ENCODE measurements at places on chromosomes 1 and 21. TPM values are rescaled to one million over a fixed set of nuclear protein-coding genes. Genes with fewer than 3 reads are reported as not detected.

Gene HUNK
- 0.24 TPM for total RNA-seq

Gene COPA
- total RNA-seq, result 152 TPM

DNA sequence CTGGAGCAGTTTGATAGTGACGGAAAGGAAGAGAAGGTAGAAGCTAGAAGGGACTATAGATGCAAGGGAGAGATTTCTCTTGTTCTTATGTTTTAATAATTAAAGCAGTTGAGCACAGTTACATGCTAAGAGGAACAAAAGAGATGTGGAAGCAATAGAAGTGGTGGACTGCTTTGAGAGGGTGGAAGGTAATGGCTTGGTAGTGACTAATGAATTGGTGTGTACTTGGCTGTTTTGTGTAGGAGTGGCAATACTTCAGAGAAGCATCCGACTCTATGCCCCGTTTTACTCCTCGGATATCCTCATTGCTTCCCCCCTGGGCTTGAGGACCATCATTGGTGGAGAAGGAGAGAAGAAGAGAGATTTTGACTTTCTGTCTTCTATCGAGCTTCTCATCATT is 12.8 kb downstream of the UTP25 start:
- peaks cover 86% of the 10 kb centered on the region for H3K36me3 ChIP-seq
- H3K27ac ChIP-seq, result peak overlapping the region; percentile 67
- no peak for DNase-seq

GRCh38 chr1:84145068-84145467 is 997 bp downstream of the PRKACB start:
- DNase-seq, result no peak
- H3K4me1 ChIP-seq, result no peaks in the 10 kb centered on the region
- peak overlapping the region; percentile 22 for H3K27ac ChIP-seq
- no peaks in the 10 kb centered on the region for H3K27me3 ChIP-seq

DNA sequence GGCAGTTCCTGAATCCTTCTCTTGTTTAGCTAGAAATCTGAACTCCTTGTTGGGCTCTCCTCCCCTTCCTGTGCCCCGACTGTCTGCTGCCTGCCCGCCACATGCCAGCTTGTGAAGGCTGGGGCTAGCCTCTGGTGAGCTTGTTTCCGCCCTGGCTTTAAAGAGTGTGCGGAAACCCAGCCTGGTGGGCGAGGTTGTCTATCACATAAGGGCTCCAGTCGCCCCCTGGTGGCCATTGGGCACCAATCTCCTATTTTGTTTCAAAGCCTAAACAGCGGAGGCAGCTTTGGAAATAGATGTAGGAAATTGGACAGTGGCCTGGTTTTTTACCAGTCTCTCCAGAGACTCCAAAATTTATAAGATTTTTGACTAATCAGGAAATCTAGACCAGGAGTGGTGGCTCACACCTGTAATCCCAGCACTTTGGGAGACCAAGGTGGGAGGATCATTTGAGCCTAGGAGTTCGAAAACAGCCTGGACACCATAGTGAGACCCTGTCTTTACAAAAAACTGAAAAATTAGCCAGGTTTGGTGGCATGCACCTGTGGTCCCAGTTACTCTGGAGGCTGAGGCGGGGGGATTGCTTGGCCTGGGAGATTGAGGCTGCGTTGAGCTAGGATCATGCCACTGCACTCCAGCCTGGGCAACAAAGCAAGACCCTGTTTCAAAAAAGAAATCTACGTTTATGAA is 9.8 kb downstream of the ATP8B2 start:
- H3K4me3 ChIP-seq, result no peak overlapping the region
- DNase-seq, result peak; percentile 92
- no peak overlapping the region for H3K27ac ChIP-seq
- peaks cover 4% of the 10 kb centered on the region for H3K4me1 ChIP-seq
- H3K36me3 ChIP-seq, result no peaks in the 10 kb centered on the region

GRCh38 chr1:19199969-19200604 is 10.0 kb downstream of the UBR4 start:
- no peaks in the 10 kb centered on the region for H3K27me3 ChIP-seq
- H3K4me1 ChIP-seq, result peaks cover 24% of the 10 kb centered on the region
- H3K27ac ChIP-seq, result no peak overlapping the region

GRCh38 chr1:234279021-234279420 is 94.2 kb upstream of the COA6 start:
- no peak for DNase-seq
- no peaks in the 10 kb centered on the region for H3K27me3 ChIP-seq
- H3K4me3 ChIP-seq, result no peak overlapping the region
- H3K4me1 ChIP-seq, result no peaks in the 10 kb centered on the region
- H3K27ac ChIP-seq, result no peak overlapping the region

Gene GPR25
- not detected for total RNA-seq

DNA sequence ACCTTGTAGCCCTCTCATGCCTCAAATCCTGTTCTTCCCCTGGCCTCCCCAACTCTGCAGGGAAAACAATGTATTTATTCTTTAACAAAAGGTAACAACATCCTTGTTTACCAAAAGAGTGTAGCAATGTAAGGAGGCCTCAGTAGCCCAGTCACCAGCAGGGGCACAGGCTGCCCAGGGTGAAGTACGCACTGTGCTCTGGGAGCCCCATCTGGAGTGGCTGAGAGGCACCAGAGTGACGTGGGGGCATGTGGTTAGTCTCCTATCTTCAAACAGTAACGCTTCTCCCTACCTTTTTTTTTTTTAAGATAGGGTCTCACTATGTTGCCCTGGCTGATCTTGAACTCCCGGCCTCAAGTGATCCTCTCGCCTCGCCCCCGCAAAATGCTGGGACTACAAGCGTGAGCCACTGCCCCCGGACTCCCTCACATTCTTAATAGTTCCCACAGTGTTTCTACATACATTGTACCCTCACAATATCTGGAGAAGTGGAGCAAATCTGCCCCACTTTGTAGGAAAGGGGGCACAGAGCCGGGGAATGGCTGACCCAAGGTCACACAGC is 51.3 kb upstream of the ECE1 start:
- peaks cover 72% of the 10 kb centered on the region for H3K4me1 ChIP-seq
- H3K36me3 ChIP-seq, result no peaks in the 10 kb centered on the region
- DNase-seq, result peak; percentile 17
- peak overlapping the region; percentile 76 for H3K27ac ChIP-seq

DNA sequence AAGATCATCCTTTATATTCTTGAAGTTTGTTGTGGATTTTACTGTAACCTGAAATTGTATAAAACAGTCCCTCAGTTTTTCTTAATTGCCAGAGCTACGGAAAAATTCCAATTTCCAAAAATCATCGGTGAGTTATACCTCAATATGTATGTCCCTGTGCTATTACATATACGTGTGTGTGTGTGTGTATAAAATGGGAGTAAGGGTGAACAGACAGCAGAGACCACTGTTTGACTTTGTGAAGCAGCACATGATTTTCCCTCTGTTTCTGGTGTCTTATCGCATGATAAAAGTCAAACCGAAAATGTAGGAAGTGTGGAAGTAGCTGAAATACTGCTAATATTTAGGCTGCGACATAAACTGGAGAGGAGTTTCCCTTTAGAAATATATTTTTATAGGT is 1.2 kb downstream of the OR2T1 start:
- no peak for DNase-seq
- no peaks in the 10 kb centered on the region for H3K4me1 ChIP-seq
- H3K27ac ChIP-seq, result no peak overlapping the region
- H3K27me3 ChIP-seq, result no peaks in the 10 kb centered on the region
- H3K4me3 ChIP-seq, result no peak overlapping the region

- peak overlapping the region; percentile 34 for H3K4me3 ChIP-seq
- H3K27ac ChIP-seq, result peak overlapping the region; percentile 98
- no peaks in the 10 kb centered on the region for H3K36me3 ChIP-seq
- H3K27me3 ChIP-seq, result no peaks in the 10 kb centered on the region
- DNase-seq, result peak; percentile 65
- peaks cover 19% of the 10 kb centered on the region for H3K4me1 ChIP-seq
Observed at GRCh38 chr1:214550857-214551435, 456 bp downstream of the PTPN14 start.

DNA sequence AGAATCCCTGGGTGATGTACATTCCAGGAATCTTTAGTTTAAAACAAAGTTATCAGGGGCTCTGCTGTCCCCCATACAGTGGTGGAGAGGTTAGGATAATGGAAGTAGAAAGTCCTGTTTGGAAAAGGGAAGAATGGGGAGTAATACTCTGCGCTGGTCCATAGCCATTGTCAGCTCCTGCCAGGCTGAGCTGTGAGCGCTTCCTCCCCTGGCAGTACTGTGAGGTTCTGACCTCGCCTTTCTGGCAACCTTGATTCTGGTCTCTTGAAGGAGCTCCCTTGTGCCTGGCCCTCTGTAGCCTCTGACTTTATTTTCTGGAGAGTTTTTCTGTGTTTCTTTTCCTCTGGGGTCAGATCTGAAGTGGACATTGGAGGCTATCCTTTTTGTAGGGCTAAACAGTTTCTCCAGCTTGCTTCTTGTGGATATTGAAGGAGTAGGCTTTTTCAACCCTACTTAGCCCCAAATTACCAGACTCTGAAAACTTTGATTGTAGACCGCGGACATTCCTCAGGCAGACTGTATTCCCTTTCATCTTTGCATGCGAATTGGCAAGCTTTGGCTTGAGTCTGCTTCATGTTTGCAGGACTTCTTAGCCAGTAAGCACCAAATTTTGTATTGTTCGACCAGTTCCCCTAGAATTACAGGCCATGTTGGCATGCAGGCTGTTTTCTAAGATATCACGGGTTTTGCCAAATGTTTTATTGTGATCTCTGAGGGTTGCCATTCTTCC is 13.8 kb downstream of the UBE4B start:
- no peak overlapping the region for H3K27ac ChIP-seq
- peak; percentile 73 for DNase-seq
- H3K27me3 ChIP-seq, result no peaks in the 10 kb centered on the region
- peaks cover 39% of the 10 kb centered on the region for H3K4me1 ChIP-seq
- H3K36me3 ChIP-seq, result no peaks in the 10 kb centered on the region

DNA sequence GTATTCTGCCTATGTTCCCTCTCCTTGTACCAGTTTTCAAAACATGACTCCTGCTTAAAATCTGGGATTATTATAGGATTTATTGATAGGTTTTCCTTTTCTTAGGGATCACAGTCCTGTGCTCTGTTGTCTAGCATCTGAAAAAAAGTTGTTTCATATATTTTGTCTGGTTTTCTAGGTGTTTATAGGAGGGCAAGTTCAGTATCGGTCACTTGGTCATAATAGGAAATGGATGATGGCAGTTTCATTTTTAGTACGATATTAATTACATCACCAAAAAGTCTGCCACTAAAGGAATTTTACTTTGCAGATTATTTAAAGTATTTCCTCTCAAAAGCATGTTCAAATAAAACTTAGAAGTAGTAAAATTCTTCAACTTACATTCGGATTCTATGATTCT is 94.4 kb downstream of the RASAL2 start:
- DNase-seq, result no peak
- no peaks in the 10 kb centered on the region for H3K27me3 ChIP-seq
- H3K36me3 ChIP-seq, result no peaks in the 10 kb centered on the region
- H3K4me3 ChIP-seq, result no peak overlapping the region
- no peaks in the 10 kb centered on the region for H3K4me1 ChIP-seq

- H3K4me3 ChIP-seq, result no peak overlapping the region
- peak overlapping the region; percentile 87 for H3K27ac ChIP-seq
- H3K4me1 ChIP-seq, result peaks cover 63% of the 10 kb centered on the region
- peak; percentile 76 for DNase-seq
- H3K36me3 ChIP-seq, result no peaks in the 10 kb centered on the region
- H3K27me3 ChIP-seq, result no peaks in the 10 kb centered on the region
Observed at GRCh38 chr1:9250411-9251381, 16.1 kb downstream of the H6PD start.

DNA sequence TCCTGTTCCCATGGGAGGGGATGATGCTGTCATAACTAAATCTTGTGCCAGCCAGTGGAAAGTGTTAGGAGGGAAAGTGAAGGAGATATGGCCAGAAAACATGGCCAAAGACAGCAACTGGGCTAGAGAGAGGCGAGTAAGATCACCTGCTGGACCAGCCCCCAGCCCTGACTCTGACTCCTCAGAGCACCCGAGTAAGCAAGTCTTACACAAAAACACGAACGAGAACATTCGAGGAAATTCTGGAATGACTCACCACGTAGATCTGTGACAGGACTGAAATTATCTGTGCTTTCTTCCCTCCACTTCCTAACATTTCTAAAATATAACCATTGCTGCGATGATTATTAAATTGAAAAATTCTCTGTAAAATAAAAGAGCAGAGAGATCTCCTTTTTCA is 9.2 kb downstream of the ZNF496 start:
- no peaks in the 10 kb centered on the region for H3K27me3 ChIP-seq
- H3K4me1 ChIP-seq, result no peaks in the 10 kb centered on the region
- no peak overlapping the region for H3K27ac ChIP-seq
- no peak overlapping the region for H3K4me3 ChIP-seq

DNA sequence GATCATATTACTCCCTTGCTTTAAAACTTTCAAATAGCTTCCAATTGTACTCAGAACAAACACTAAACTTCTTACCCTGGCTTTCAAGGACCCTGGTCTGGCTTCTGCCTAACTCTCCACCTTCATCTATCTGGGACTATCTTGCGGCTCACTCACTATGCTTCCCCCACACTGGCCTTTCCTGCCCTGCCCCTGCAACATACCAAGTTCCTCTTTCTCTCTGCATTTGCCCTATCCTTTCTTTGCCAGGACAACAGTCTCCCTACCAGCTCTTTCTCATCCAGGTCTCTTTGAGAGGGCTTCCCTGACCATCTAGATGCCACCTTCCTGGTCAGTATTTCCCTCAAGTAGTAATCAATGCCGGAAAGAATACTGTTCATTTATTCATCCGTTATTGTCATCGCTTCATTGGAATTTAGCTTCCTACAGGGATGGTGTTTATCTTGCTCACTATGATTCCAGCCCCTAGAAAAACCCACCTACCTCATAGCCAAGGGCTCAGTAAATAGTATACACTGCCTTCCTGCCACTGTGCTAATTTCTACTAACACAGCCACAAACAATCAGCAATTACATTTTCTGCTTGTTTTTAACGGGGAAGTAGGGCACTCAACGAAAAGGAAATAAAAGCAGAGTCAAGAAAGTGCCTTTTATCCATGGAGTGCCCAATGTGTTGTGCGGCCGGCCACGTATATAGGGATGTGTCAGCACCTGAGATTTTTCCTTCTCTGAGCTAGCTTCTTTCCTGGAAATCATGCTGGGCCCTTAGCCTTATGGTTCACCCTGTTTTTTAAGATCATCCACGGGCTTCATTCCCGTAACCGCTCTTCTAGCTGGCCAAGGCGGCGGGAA is 521 bp upstream of the CDC7 start:
- peaks cover 22% of the 10 kb centered on the region for H3K4me1 ChIP-seq
- H3K4me3 ChIP-seq, result peak overlapping the region; percentile 16
- no peak for DNase-seq
- peak overlapping the region; percentile 65 for H3K27ac ChIP-seq

DNA sequence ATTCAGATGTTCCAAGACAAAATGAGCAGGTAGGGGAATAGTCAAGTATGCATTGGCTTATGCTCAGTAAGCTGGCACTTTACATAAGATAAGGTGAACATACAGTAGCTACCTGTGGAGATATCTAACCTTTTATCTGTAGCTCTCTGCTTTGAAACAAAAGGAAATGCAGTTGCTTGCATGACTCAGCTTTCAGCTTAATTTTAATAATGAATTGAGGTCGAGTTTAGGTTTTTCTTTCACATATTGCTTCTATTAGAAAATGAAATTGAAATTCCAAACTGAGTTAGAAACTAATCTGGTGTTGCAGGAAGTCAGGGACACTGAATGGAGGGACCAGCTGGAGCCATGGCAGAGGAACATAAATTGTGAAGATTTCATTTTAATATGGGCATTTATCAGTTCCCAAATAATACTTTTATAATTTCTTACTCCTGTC is 8.3 kb downstream of the FRRS1 start:
- H3K27ac ChIP-seq, result peak overlapping the region; percentile 67
- no peak for DNase-seq
- H3K4me3 ChIP-seq, result no peak overlapping the region
- no peaks in the 10 kb centered on the region for H3K36me3 ChIP-seq
- peaks cover 47% of the 10 kb centered on the region for H3K4me1 ChIP-seq

Gene ELAPOR1
- total RNA-seq, result 9.2 TPM

Gene OR2L2
- total RNA-seq, result 1.0 TPM

All from adrenal gland (tissue), 19 donors.